Heart right ventricle (tissue), 16 donors: ENCODE measurements at places on chromosomes 1 and 21.

DNA sequence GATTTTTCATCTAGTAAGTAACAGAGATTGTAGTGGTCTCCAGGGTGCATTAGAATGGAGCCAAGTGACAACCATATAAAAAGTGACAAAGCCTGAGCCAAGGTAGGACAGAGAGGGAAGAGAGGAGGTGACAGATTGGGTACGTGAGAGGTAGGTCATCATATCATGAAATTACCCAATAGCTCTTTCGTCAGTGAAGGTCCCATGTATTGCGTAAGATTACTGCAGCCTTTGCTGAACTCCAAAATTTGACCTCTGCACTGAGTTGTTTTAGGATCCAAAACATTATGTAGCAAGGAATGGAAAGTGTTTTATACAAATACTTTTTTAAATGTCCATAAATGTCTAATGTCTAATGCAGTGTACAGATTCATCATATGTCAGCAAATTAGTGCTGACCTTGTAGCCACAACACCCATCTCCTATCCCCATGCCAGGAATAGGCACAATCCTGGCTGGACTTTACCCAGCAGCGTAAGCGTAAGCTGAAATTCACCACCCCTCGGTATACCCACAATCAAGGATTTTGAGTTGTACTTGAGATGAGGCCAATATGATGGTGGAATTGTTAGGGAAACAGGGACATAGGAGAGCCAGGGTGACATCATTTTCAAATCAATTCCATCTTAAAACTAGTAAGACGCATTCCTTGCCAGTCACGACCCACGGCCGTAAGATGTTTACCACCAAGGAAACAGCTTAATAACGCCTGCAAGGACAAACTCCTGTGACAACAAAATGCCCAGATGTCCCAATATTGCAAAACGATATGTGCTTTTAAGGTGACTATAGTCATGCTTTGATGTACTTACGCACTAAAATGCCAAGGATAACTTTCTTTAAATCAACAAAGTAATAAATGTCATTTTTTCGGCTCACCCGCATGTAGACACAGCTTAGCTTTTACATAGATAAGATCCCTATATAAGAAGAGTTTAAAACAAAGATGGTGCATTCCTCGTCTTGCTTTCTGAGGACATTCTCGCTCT, 38.1 kb upstream of the GREM2 start:
- DNase-seq: no peak

GRCh38 chr1:43315963-43316737, 15.4 kb downstream of the TIE1 start:
- no peak for DNase-seq

DNA sequence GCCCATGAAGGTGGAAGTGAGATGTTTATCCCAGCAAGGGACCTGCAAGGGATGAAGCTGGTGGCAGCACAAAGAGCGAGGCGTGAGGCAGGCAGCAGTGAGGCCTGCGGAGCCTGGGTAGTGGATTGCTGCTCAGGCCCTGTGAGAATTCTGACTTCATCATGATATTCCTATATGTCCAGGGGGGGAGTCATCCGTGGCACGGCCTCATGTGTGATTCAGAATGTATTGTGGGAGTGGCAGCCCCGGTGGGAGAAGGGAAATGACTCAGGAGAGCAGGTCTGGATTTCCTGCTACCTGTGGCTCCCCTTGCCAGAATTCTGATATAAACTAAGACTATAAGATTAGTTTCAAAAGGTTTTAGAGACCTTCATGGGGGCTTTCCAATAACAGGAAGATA, 240.9 kb downstream of the CAMTA1 start:
- DNase-seq: no peak

- DNase-seq: no peak
Observed at GRCh38 chr1:103106426-103107341, 1.6 kb downstream of the COL11A1 start.

- DNase-seq: no peak
Observed at GRCh38 chr1:64572222-64572900, 102.4 kb downstream of the CACHD1 start.

DNA sequence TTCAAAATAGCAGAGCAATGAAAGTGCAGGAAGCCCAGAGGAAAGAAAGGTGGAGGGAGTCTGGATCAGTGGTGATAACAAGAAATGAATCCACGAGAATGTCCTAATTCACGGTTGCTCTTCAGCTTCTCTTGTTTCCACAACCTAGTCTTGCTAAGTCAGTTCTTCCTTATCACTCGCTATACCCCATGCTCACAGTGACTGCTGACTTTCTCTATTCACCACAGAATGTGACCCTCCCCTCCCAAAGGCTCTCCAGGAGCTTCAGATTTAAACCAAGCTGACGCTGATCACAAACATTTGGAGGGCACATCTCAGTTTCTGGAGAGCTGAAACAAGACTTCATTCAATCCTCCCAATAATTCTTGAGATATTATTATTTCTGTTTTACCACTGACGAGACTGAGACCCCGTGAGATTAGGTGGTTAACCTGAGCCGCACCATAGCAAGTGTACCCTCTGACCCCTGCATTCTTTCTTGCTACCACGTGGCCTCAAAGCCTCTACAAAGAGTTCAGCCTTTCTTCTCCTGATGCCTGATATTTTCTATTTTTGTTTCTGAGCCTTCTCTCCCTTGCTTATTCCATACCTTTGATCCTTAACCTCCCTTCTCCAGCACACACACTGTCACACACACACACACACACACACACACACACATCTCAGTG, 10.7 kb upstream of the CCN1 start:
- no peak for DNase-seq

GRCh38 chr1:29462096-29462495, 225.8 kb downstream of the PTPRU start:
- no peak for DNase-seq

GRCh38 chr1:15137809-15138208, 15.7 kb upstream of the TMEM51 start:
- DNase-seq: no peak

- DNase-seq: no peak
Observed at GRCh38 chr1:199490769-199491527, 536.6 kb upstream of the NR5A2 start.

DNA sequence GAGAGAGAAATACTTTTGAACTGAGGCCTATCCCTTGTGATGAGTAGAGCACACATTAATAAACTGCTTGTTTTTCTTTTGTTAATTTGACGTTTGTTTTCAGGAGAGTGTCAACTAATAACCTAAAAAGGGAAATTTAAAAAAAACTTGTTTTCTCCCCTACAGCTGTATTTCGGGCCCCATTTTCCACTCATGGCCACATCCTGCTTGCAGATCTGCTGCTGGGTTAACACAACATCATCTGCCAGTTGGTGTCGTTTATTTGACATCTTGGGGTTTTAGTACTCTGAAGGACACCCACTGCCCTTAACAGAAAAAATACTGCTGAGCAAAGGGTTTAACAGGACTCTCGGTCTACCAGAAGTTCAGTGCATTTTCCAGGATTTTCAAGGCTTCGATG, 848 bp upstream of the PYHIN1 start:
- DNase-seq: no peak

DNA sequence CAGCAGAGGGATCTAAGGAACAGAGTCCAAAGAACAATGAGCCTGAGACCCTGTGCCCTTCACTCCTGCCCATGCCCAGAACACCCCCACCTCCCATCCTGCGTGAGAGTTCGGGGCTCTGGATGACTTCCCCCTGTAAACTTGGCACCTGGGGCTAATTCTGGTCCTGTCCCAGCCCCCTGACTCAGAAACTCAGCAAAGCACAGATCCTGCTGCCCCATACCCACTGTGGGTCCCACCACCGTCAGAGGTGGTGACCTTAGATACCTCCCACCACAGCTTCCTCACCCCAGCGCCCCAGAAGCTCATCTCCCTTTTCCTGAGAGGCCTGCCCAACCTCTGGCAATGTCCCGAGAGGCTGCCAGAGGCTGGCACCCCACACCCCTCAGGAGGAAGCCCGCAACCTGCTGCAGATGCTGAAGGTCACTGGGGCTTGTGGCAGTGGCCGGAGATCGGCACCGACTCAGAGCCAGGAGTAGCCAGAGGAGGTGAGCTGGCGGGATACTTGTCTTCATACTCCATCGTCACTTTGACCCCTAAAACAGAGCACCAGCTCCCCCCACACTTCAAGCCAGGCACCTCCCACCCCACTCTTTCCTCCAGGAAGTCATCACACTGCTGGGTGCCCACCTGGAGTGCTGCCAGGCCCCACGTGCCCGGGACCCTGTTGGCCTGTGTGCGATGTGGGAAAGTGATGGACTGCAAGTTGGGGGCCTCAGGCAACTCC, 111.6 kb upstream of the IFFO2 start:
- no peak for DNase-seq

DNA sequence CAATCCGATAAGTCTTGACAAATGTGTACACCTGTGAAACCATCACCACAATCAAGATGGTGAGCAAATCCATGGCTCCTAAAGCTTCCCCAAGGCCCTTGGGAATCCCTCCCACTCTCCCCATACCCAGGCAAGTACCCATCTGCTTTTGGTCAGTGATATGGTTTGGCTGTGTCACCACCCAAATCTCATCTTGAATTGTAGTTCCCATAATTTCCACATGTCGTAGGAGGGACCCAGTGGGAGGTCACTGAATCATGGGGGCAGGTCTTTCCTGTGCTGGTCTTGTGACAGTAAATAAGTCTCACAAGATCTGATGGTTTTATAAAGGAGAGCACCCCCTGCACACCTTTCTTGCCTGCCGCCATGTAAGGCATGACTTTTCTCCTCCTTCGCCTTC, 14.6 kb upstream of the GUCA2B start:
- no peak for DNase-seq

DNA sequence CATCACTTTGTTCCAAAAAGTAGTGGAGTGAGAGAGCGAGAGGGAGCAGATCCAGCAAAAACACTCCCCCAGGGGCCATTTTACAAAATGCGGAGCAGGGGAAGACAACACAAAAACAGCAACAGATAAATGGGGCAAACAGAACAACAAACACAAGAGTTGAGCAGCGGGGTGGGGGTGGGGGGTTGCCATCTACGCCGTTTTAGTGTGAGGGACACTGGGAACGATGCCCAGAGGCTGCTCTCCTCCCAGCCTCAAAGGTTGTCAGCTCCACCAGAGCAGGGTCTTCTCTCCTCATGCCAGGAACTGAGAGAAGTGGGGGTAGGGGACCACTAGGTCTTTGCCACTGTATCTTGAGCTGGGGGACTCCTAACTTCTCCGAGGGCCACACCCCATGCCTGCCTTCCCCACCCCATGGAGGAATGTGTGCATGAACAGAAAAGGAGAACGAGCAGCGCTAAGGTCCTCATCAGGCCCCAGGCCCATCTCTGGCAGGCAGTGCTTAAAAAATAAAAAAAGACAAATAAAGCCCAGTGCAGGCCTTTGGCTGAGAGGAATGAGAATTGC, 1.3 kb upstream of the PBXIP1 start:
- DNase-seq: no peak

DNA sequence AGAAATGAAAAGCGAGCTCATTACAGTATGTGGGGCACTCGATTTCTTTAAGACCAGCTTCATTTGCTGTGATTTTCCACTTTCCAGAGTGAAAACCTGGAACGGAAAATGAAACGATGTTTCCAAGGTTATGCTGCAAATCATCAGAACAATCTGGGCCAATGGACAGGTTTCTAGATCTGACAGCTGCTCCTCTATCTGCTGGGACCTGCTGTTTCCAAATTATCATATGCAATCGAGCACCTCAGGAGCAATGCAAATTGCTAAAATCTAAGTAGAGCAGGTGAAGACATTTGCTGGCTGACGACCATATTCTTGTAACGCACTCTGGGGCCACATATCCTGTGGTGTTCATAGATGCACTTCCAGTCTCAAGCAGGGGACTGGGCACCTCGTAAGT, 39.7 kb upstream of the TIAM1 start:
- no peak for DNase-seq

DNA sequence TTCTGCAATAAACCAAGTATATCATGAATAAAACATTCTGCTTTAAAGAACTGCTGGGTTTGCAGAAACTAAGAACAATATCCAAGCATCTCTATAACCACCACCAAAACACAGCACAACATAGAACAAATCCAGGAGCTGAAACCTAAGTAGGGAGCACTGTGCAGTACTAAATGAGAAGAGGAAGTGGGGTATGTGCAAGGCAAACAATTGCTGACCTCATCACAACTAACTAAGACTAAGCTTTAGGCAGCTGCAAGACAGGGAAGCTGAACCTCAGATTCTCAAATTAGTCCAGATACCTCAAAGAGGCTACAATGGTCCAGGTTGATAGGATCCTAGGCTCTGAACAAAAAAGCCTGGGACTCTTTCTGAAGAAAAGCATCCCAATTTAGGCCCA, 172.6 kb downstream of the SLC44A5 start:
- no peak for DNase-seq

- no peak for DNase-seq
Observed at GRCh38 chr1:109218516-109218915, 4.8 kb downstream of the SARS1 start.

DNA sequence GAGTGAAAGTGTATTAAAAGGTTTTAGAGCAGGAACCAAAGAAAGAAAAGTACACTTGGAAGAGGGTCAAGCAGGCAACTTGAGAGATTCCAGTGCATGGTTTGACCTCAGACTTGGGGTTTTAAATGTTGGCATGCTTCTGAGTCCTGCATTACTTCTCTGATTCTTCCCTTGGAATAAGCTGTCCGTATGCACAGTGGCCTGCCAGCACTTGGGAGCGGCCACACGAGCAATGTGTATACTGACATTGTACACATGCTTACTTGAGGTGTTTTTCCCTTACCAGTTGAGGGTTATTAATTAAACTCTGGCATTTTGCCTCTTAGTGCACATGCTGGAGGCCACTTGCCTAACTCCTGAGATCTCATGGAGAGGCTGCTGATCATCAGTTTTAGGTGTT, 786.6 kb upstream of the RGS18 start:
- DNase-seq: no peak

- no peak for DNase-seq
Observed at GRCh38 chr1:114090738-114091505, 62.7 kb downstream of the SYT6 start.

- DNase-seq: no peak
Observed at GRCh38 chr1:41884256-41885230, 34.2 kb downstream of the HIVEP3 start.

GRCh38 chr1:245467804-245468203, 313.0 kb downstream of the KIF26B start:
- DNase-seq: no peak

DNA sequence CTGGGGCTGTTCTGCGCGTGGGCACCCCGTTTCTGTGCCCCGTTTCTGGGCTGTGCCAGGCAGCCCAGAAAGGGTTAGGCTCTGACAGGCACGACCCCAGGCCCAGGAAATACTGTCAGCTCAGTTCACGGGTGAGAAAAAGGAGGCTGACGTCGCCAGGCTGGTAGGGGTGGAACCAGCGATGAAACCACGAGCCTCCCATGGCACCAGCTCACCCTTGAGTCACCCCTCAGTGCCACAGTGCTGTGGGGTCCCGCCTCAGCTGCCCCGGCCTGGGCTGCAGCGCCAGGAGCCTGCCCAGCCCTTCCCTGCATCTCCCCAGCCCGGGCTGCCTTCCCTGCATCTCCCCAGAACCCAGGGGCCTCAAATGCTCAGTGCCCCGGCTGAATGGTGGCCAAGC, 11.5 kb downstream of the MEGF6 start:
- no peak for DNase-seq

GRCh38 chr1:98328855-98329254, 332.7 kb upstream of the SNX7 start:
- no peak for DNase-seq
